Central memory CD4-positive, alpha-beta T cell (primary cell): ENCODE measurements at places on chromosomes 1 and 21.

- no peak for DNase-seq
Observed at GRCh38 chr21:33023574-33024200, 2.0 kb upstream of the OLIG2 start.

- DNase-seq = no peak
Observed at GRCh38 chr1:234886081-234886984, 242.3 kb downstream of the TOMM20 start.

GRCh38 chr1:87642581-87643221 is 314.0 kb downstream of the LMO4 start:
- no peak for DNase-seq

DNA sequence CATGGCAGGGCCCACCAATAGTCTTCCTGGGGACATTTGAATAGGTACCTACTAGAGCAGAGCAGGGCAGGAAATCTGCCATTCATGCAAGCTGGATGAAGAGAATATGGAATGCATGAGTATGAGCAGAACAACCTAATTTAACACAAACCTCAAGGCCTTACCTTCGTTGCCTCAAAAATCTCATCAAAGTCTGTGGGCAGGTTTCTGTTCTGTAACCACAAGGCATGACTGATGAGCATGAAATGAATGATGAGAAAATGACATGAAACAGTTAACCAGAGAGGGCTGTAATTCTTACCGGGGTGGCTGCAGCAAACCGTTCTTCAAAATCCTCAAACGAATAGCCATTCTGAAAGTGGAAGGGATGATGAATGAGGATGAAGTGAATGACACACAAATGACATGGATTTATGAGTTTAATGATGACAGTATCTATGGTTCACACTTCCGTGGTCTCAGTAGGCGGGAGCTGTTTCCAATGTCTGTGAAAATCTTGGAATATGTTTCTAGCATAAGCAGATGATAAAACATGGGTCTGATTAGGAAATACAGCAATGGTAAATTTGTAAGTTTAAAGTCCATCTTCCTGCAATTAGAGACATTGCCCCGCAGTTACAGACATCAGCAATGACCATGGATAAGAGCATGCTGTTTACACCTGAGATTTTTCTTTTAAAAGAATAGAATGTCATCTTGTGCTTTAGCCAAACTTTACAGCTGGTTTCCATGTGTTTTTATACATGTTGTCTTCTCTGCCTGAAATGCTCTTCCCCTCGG is 67.6 kb upstream of the C8B start:
- no peak for DNase-seq

GRCh38 chr1:237105826-237106225 is 63.8 kb downstream of the RYR2 start:
- no peak for DNase-seq

- no peak for DNase-seq
Observed at GRCh38 chr1:84344286-84344685, 42.8 kb downstream of the SAMD13 start.

- DNase-seq = no peak
Observed at GRCh38 chr1:202046227-202046626, 35.8 kb downstream of the ELF3 start.

DNA sequence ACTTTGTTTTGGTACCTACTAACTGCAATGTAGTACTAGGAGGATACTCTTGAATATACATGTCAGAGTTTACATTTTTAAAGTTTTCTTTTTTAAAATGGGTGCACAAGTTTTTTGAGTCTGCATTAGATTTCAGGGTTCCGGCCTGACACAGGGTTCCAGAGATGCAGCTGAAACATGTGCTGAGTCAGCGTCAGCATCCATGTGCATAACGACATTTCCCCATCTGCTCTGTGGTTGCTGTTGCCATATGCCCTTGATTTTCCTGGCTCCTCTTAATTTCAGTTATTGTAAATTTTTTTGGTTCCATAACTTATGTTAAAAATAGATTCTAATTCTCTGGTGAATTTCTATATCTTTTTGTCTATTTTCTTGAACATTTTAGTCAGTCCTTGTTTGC is 12.3 kb upstream of the METTL13 start:
- no peak for DNase-seq

DNA sequence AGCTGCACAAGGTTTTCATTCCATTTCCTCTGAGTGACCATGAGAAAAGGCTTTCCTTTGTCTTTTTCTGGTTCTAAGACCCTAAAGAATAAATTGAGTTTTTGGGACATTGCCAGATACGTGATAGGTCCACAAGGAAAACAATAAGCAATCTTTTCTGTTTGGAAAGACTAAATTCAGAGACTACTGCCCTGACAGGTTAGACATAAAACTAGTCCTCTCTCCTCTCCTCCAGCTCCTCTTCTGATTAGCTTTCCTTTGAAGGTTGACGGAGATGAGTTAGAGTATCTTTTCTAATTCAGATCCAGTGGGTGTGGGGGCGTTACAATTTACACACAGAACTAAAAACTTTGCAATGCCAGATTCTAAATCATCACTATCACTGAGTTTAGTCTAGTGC is 57.8 kb upstream of the C1orf53 start:
- DNase-seq = no peak

DNA sequence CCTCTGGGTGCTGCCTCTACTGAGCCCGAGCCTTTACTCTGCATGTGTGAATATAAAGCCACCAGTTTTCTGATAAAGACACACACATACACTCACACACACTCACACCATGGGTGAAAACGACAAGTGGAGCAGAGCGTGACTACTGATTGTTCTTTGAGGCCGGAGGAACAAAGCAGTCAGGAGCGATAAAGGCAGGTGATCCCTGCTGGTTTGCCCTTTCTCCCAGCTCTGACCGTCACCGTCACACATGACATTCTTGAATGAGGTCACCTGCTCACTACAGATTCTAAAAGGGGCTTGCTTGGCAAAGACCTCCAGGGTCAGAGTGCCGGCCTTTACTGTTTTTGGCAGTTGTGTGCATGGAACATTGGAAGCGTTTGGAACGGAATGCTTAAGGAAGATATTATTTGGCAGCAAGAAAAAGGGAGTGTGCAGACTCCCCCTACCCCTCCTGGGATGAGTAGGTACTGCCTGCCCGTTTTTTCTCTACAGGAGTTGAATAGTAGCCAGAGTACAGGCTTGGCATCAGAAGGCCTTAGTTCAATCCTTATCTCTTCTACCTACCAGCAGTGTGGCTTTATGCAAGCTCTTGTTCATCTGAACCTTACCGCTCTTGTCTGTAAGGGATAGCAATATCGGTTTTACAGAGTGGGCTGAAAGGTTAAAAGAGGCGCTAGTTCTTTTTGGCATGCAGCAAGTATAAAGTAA is 79.7 kb downstream of the PBX1 start:
- DNase-seq = no peak

DNA sequence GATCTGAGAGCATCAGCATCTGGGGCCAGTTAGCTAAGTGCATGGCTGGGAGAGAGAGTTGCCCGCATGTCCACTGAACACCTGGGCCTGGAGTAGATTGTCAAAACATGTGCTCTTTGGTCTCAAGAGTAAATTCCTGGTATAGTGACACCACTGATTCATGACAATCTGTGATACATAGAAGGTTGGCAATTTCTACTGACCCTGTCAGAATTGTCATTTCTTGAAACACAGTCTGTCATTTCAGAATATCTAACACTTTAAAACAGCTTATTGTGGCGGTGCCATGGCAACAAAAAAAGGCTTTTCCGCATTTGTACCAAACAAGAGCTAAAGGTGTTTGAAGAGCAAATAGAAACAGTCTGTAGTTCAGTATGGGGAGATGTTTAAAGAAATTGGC is 186.4 kb upstream of the FAM78B start:
- no peak for DNase-seq

DNA sequence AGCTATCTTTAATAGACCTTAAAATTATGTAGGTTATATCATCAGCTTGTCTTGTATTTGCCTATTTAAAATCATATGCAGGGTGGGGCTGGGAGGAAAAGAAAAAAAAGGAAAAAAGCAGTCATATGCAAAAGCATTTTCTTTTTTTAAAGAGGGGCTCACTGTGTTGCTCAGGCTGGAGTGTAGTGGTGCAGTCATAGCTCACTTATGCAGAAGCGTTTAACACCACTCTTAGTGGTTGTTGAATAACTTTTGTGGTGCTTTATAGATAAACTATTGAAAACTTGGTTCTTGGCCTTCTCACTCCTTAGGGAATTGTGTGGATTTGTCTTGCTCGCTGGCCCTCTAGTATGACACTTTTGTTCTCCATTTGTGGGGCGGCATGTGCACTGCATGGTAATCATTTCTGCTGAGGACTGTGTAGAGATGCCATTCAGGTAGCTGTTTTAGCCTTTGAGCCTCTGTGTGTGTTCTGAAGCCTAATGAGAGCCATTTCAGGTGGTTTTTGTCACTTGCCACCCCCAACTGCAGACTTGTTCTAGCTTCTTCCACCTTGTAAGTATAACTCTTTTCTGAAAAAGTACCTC is 77.8 kb downstream of the KIF1B start:
- no peak for DNase-seq

GRCh38 chr1:189424746-189425331 is 1052.8 kb downstream of the BRINP3 start:
- DNase-seq = no peak

DNA sequence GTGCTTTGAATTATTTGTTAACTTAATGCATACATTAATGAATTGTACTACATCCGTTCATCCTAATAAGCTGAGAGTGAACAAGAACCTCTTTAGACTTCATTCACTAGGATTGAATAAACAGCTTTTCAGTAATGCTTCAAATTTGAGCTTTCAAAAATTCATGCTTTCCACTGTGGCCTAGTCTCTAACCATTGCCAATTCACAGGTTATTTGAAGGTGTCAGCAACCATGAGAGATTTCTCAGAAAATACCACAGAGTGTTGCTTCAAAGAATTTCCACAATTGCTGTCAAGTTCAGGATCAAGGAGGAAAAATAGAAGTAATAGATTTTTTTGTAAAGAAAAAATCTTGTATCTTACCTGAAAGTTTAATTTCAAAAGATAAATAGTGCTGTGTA is 72.7 kb downstream of the AK5 start:
- no peak for DNase-seq

DNA sequence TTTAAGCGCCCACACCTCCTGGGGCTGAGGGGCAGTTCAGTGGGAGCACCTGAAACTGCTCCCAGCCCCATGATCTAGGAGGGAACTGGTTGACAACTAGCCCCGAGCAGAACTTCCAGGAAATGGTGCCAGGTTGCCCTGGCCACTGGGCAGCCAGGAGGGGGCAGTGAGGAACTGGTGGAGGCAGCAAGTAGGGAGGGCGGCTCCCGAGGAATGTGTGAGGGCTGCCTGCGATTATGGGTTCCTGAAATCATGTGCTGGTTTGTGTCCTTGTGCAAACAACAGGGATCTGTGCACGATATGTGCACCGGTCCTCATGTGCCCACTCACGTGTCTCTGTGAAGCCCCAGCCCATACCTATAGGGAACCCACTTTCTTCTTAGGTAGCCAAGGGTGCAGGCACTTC is 9.9 kb downstream of the GPR3 start:
- DNase-seq = no peak

DNA sequence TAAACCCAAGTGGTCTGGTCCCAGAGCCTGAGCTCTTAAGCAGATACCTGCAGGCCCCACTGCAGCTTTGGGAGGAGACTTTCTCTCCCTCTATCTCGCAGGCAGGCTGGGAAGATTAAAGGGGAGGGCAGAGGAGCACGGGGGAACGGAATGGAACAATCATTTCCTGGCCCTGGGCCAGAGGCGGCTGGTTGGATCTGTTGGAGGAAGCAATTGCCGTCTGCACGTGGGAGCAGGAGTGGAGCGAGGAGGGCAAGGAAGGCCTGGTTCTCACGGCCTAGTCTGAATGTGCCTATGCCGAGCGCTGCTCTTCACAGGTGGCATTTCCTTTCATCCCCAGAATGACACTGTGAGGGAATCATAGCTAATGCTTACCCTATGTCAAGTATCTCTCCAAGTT is 23.7 kb downstream of the NKAIN1 start:
- DNase-seq = no peak

- no peak for DNase-seq
Observed at GRCh38 chr1:101360506-101360905, 123.7 kb downstream of the S1PR1 start.

GRCh38 chr1:78526496-78526895 is 35.7 kb downstream of the PTGFR start:
- no peak for DNase-seq

DNA sequence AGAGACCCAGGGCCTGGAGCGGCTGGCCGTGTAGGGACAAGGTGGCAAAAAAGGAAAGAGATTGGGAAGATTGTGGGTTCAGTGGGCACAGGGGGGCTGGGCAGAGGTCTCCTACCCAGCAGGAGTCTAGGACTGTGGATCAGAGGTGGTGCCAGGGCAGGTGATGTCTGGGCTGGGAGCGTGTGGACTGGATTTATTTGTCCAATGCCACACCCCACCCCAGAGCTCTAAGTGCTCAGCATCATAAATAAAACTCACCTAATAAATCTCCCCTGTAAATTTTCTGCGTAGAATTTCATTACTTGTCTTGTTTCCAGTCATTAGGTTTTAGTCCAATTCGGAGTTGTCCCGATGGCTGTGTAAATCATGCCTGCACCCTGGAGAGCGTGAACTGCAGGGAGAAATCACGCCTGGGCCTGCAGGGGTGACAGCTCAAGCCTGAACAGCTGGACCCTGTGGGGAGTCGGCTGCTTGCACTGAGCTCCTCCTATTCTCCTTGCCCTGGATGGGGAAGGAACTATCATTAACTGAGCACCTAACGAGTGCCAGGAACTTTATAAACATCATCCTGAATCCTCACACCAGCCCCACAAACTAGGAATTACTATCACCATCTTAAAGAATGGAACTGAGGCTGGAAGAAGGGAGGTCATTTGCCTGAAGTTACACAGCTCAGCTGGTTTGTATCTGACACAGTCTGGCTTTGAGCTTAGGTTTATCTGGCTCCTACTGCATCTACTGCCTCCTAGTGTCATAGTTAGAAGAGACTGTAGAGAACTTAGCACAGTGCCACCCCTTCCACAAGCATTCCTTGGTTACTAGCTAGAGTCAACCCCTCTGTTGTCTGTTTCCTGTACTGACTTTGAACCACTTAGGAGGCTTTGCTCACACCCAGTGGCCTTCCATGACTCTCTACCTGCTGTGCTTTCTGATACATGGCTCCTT is 25.0 kb upstream of the POU3F1 start:
- no peak for DNase-seq

DNA sequence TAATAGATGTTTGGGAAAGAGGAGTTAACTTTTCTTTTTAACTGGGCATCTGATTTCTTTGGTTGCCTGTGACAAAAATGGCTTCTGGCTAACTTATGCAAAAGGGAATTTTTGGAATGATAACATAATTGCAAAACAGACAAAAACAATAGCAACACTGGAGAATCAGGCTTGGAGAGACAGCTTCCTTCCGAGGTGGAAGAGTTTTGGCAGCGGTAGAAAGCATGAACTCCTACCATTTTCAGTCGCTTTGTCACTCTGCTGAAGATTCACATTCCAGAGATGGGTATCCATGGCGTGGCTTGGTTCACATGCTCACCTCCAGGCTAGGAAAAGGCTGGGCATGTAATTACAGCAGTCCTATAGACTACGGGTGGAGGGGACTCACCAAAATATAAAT is 17.2 kb upstream of the FGGY start:
- no peak for DNase-seq

GRCh38 chr1:186541003-186541402 is 80.1 kb upstream of the PDC start:
- no peak for DNase-seq

- DNase-seq = no peak
Observed at GRCh38 chr1:163876546-163876945, 554.8 kb downstream of the NUF2 start.
